Fibroblast of skin of right biceps (primary cell): ENCODE measurements at places on chromosomes 5 and 9.

DNA sequence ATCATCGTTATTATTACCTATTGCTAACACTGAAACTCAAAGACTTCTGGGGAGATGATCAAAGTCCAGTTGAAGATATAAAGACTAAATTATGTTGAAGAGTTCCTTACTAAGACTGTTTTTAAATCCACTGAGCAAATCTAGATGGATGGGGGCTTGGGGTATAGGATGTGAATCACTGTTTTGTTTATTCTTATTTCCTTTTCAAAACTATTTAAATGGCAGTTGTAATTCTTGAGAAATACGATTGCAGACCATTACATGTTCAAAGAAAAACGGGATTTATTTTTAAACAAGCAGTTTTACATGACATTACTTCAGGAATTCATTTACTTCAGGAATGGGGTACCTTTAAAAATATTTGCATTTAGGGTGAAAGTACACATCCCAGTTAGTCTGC is 4.3 kb downstream of the RASGRF2 start:
- DNase-seq, result peak; percentile 11

DNA sequence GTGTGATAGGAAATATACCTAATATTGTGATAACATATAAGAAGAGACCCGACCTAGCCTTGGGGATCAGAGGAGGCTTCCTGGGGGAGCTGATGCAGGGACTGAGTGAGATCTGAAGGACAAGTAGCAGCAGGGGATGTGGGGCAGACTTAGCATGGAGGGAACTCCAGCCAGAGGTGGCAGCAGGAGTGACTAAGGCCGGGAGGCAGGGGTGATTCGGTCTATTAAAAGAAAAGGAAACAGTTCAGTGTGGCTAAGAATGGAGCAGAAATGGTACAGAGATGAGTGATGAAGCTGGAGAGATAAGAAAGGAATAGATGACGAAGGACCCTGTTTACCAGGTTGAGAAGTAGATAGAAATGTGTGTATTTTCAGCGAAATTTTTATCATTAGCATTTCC is 408.8 kb downstream of the ENC1 start:
- DNase-seq, result peak; percentile 52

DNA sequence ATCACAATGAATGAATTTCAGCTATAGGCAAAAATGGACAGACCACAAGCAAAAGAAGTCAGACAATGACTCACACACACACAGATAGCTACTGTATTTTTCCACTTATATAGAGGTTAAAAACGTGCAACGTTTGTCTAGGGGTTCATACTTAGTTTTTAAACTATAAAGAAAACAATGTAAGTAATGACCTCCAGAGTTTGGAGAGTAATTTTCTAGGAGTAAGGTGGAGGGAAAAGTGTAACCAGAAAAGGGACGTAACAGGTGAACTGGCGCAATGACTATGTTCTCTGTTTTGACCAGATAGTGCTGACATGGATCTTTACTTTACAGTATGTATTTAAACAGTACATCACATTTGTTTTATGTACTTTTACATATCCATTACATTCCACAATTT is 51.1 kb downstream of the FNIP1 start:
- DNase-seq, result peak; percentile 18

GRCh38 chr9:113475031-113475430 is 11.5 kb downstream of the RGS3 start:
- no peak for DNase-seq

DNA sequence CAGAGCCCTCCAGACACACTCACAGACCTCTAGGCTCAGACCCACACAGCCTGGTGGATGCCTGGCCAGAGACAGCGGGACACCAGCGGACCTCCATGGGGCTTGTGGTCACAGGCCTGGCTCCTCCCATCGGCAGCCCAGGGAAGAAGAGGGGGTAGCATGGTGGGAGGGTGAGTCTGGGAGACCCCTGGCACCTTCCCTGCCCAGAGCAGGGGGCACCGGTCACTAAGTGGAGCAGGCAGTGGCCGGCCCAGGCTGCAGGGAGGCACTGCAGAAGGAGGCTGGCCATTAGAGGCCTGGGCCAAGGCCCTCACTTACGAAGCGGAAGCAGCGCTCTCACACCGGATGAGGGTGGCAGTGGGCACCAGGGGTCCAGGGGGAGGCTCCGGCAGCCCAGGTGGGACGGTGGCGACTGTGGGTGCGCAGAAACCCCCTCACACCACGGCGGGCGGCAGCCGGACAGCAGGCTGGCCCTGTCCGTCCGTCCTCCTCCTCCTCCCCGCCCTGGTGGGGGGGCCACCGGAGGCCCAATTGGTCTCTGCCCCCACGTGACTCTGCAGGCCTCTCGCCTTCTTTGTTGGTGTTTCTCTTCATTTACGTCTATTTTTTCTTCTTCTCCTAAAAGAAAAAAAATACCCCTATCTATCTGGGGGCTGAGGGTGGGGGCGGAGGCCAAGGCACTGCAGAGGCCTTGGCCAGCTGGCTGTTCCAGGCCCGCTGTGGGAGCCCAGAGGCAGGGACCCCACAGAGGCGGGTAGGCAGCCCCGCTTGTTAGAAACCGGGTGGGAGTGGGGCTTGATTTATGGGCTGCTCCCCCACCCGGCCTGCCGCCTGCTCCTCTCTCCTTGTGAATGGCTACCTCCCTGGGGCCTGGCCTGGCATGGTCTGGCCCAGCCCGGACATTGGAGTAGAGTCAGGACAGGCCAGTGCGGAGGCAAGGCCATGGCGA is at the start of gene NR5A1:
NR5A1 (minus strand) TSS at position 469 of the 949 bp plus-strand sequence. CDS start 4,004 bp downstream, outside the sequence.
- DNase-seq, result no peak

DNA sequence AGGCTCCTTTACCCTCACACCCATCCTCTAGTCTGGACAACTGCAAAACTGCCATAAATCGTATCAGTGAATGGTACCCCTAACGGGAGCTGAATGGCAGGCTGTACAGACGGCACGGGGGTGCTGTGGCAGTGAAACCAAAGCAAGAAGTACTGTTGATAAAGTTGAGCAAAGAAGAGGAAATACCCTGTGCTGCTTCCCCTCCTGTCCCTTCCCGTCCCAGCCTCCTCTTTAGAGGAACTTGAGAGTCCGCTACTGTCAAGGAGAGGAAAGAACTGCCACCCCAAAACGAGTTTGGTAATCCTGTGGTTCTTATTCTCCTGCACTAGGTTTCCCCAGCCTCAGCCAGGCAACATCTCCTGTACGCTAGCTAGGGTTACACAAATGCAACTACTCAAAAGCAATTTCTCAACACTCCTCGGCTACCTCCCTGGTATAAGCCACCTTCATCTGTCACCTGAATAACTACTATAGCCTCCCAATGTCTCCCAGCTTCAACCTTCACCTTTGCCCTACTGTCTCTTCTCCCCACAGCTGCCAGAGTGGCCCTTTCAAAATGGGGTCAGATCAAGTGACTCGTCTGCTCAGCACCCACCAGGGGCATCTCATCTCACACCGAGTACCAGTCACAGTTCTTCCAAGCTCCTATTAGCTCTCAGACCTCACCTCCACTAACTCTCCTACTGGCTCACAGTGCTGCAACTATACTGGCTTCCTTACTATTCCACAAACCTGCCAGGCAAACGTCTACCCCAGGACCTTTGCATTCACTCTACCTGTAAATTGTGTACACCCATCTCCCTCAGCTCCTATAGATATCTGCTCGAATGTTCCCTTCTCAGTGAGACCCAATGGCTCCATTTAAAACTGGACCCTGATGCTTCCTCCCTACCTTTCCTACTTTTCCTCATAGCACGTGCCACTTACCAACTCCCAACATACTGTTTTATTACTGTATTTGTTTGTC is 4.1 kb downstream of the GLRX start:
- no peak for DNase-seq

DNA sequence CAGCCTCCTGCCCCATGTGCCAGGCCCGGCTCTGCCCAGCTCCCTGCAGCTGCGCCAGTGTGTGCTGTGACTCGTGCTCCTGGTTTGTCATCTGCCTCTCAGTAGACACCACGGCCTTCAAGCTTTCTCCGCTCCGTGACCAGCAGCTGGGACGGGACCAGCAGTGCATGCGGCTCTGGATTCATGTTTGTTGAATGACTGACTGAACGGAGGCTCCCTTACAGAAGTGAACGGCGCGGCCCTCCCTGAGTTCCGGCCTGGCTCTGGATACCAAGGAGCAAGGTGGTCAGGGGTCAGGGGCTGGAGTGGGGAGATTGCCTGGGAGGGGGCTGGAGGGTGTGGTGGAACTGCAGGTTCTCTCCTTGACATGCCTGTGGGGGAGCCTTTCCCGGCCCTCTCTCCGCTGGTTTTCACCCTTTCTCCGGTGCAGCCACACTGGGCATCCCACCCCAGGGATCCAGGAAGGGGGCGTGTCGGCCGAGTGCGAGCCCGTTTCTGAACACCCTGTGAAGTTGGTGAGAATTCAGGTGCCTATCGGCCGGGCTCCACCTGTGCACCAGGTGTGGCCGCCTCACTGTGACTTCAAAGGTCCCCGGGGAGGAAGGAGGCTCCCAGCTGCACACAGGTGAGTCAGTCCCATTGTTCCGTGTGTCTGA is 11.1 kb upstream of the CEP72 start:
- DNase-seq, result no peak

- DNase-seq, result no peak
Observed at GRCh38 chr9:87469793-87470465, 27.7 kb upstream of the DAPK1 start.

- DNase-seq, result no peak
Observed at GRCh38 chr5:36712706-36713105, 106.3 kb downstream of the SLC1A3 start.

GRCh38 chr5:180784497-180785097 is 18.0 kb downstream of the MGAT1 start:
- DNase-seq, result peak; percentile 80

DNA sequence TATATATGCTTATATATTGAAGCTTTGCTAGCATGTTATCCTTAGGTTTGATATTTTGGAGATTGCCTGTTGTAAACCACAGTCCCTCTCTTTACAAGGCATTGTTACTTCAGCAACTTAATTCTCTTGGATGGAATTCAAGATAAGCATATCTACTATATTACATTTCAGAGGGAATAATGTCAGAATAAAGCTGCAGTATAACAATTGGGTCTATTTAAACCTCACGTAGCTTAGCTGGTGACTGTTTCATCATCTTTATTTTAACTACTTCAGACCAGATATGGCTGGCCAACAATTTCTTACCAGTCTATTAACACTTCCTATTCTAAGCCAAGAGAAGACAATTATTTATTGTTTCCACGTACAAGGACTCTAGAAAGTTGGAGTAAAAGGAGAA is 27.1 kb downstream of the ZCCHC10 start:
- DNase-seq, result no peak

- DNase-seq, result no peak
Observed at GRCh38 chr9:137234758-137235423, 4.2 kb downstream of the SLC34A3 start.
